ENCODE measurements at places on chromosomes 13 and 19.

DNA sequence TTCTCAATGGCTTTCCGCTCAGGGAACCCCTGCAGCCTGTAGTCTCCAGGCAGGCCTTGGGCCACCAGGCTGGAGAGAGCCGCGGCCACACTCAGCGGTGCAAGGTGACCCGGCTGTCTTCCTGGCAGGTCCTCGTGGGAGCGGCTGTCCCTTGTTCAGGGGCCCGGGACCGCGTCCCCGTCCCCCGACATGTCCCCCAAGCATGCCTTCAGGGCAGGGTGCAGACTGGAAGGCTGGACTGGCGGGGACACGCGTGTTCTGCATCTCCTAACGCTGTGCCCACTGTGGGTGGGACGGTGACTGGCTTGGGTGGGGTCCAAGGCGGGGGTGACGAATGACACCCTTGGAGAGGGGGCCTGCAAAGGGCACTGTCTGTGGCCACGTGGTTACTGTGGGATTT is 93.6 kb downstream of the WTIP start:
- no peak for DNase-seq

GRCh38 chr13:110338441-110339101 is 31.5 kb downstream of the COL4A2 start:
- DNase-seq = no peak

DNA sequence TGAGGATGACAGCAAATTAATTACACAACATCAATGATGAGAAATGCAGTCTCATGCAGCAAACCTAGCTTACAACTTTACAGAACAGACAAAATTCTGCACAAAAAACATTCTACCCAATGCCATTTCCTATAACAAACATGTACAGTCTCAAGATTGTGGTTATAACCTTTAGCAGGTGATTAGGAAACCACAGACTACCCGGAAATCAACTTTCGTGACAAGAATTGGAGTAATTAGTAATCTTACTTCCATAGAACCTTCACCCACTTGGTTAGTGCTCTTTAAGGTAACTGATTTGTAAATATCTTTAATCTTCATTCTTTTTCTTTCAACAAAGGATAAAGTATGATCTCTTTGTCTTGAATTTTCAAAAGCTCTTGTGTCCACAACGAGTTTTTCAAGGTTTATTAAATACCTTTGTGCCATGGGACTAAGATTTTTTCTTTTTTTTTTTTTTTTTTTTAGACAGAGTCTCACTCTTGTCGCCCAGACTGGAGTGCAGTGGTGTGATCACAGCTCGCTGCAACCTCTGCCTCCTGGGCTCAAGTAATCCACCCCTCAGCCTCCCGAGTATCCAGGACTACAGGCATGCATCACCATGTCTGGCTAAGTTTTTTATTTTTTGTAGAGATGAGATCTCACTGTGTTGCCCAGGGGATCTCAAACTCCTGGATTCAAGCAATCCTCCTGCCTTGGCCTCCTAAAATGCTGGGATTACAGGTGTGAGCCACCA is 78.8 kb downstream of the MAP4K1 start:
- no peak for DNase-seq

- DNase-seq = no peak
Measured at GRCh38 chr19:3494051-3494450, 6.4 kb downstream of the DOHH start.

GRCh38 chr13:40292536-40292935 is 373.9 kb downstream of the FOXO1 start:
- DNase-seq = no peak

GRCh38 chr13:39670445-39670844 is 15.0 kb downstream of the COG6 start:
- no peak for DNase-seq

- DNase-seq = no peak
Measured at GRCh38 chr13:110616103-110617101, 1.1 kb downstream of the NAXD start.

DNA sequence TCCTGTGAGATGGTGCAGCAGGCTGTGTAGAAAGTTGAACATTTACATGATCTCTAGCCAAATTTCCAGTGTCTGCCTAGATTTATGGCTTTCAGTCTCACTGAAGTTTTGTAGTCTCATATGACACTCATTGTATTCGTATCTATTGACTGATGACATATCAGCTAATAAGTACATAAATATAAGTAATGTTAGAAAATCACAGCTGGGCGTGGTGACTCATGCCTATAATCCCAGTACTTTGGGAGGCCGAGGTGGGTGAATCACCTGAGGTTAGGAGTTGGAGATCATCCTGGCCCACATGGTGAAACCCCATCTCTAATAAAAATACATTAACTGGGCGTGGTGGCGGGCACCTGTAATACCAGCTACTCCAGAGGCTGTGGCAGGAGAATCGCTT is 54.7 kb upstream of the HTR2A start:
- DNase-seq = no peak

DNA sequence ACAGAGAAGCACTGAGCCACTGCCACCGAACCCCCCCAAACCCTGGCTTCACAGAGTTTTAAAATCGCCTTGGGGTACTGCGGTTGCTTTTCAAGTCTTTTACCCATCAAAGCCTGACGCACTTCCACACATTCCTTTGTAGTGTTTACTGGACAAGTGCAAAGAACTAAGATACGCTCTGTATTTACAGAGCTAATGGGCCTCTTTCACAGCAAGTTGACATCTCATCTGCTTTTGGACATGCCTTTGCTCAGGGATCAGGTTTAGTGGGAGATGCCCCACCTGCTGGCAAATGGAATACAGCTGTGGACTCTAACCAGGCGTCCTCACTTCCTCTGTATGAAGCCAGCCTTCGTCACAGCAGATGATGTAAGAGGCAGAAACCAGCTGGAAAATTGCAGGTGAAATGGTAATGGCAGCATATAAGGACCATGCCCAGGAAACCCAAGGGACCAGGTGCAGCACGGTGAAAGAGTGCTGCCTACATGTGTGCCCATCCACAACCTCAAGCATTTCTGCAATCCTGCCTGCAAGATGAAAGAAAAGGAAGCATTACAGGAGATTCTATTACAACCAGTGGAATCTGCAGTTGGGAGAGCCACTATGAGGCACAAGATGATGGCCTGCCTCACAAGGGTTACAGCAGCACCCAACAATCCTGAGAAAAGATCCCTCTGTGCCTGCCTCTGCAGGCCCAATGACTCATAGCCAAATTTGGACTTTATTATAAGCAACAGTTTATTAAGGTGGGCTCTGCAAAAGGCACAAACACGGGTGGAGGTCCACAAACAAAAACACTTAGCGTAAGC is 34.7 kb downstream of the BRD4 start:
- DNase-seq = peak; percentile 38

- no peak for DNase-seq
Measured at GRCh38 chr19:1866693-1867348, 3.4 kb upstream of the KLF16 start.

- no peak for DNase-seq
Measured at GRCh38 chr19:35408284-35409171, 37.7 kb downstream of the GPR42 start.

DNA sequence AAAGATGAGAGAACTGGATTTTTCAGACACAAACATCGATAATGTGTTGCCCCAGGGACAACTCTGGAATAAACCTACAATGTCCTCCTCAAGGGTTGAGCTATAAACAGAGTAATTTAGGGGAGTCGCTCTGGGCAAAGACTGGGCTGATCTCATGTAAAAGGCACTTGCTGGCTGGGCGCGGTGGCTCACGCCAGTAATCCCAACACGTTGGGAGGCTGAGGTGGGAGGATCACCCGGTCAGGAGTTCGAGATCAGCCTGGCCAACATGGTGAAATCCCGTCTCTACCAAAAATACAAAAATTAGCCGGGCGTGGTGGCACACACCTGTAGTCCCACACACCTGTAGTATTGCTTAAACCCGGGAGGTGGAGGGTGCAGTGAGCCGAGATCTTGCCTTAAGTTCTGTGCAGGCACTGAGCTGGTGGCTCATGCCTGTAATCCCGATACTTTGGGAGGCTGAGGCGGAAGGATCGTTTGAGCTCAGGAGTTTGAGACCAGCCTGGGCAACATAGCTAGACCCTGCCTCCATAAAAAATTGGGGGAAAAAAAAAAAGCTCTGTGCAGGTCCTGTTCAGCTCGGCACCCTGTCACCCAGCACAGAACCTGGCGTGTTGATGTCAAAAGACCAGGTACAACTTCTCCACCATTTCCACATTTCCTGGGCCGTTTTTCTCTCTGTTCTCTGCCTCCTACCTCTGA is 1.4 kb downstream of the TIMM44 start:
- DNase-seq = no peak

DNA sequence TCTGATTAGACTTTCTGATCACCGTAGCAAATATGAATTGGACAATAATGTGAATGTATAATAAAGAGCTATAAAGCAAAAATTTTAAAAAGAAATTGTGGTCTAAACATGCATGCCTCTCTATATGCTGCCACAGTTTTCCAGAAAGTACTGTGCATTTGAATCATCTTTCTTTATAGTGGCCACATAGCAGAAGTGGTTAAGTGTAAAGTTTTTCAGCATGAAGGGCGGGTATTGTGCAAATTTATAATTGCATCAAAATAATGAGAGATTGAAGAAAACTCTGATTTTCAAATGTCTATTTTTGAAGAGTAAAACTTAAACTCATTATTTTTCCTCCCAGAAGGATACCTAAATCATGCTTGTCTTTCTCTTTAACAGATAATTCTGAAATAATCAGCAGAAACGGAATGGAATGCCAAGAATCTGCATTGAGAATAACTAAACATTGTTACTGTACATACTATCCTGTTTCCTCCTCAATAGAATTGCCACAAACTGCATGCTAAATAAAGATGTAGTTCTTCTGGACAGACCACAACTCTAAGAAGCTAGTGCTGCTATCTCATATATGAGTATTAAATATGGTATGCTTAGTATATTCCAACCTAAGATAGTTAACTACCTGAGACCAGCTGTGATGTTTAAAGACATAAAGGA is 42.9 kb upstream of the RAP2A start:
- DNase-seq = peak; percentile 27

DNA sequence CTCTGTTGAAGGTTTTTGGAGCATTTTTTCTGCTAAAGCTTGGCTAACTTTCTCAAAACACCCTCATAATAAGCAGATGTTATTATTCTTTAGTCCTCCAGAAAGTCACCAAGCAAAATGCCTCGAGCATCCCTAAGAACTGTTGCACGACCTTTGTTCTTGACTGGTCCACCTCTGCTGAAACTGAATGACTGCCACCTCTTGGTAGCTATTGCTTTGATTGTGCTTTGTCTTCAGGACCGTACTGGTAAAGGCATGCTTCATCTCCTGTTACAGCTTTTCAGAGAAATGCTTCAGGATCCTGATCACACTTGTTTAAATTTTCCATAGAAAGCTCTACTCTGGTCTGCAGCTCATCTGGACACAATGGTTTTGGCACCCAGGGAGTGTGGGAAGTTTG is 254.8 kb downstream of the DCT start:
- DNase-seq = no peak

- DNase-seq = no peak
Measured at GRCh38 chr13:50291611-50292010, 276.4 kb downstream of the KCNRG start.

GRCh38 chr19:35276706-35277281 is 5.5 kb upstream of the HAMP start:
- DNase-seq = no peak

- no peak for DNase-seq
Measured at GRCh38 chr19:36244066-36244465, 29.2 kb downstream of the ZNF146 start.
